ENCODE measurements at places on chromosomes 5 and 9.
A peak's percentile ranks its signal among the peaks of the same experiment; 100 is the strongest.

DNA sequence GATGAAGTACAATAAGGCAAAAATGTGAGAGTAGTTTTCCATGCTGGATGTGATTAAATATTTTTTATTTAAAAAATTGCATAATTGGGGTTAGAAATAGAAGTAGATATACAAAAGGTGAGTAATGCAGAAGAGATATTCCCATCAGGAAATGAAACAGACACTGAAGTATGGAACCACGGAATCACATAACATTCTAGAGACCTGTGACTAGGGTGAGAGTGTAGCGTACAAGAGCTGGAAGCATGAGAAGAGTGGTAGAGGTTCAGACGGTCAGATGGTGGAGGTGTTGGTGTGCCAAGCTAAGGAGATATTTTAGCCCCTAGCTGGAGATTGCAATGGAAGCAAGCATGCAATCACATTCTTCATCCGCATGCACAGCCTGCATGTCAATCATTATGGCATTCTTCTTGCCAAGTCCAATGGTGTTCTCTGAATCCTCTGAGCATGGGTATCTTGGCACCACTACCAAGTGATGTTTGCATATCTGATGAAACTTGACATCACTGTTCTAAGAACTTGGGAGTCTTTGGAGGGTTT lies 587.8 kb downstream of the PSAT1 start:
- DNase-seq: no peak

- DNase-seq: no peak
Measured at GRCh38 chr5:38157024-38157423, 101.3 kb upstream of the EGFLAM start.

DNA sequence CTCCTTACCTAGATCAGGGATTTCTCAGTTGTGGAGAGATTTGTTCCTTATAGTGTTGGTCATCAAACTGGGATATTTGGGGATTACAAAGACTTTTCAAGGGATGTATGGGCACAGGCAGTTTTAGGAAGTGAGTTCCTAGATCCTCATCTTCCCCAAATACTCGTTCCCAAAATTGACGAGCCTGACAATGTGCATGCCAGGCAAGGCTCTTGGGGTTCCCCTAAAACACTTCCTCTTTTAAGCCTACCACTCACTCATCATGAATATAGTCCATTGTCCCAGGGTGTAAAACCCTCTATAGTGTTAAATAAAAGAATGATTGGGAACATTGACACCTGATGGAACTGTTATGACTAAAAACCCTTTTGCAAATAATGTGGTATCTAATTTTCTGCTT lies 26.4 kb downstream of the PDCD1LG2 start:
- no peak for DNase-seq

DNA sequence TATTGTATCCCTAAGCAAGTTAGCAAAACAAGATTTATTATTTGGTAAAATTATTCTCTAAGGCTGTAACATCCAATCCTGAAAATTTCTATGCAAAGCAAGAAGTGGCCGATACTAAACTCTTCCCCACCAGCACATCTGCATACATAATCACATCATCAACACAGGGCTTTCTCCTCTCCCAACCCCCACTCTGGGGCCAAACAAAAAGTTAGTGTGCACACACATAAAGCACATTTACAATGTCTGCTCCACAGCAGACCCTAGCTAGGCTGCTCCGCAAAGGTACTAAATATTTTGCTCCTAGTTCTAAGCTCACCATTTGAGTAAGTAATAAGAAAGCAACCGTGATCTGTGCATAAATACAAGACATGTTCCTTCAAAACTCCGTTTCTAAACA lies 3.6 kb downstream of the RNF130 start:
- no peak for DNase-seq

- no peak for DNase-seq
Measured at GRCh38 chr5:80763211-80763610, 108.4 kb upstream of the DHFR start.

DNA sequence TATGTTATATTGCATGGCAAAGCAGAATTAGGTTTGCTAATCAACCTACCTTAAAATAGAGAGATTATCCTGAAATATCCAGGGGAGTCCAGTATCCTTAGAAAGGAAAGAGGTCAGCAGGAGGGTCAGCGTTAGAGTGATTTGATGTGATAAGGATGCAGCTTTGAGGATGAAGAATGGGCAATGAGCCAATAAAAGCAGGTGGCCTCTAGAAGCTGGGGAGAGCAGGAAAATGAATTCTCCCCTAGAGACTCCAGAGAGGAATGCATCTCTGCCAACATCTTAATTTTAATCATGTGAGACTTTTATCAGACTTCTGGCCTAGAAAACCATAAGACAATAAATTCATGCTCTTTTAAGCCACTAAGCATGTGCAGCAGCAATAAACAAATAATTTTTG lies 65.7 kb upstream of the SYK start:
- no peak for DNase-seq

GRCh38 chr9:23826120-23826629 lies at the start of gene ELAVL2:
Gene ELAVL2, minus strand, starts transcription at chr9:23826240. Its CDS starts 64,006 bp downstream, at chr9:23762234.
- DNase-seq: peak; percentile 67

DNA sequence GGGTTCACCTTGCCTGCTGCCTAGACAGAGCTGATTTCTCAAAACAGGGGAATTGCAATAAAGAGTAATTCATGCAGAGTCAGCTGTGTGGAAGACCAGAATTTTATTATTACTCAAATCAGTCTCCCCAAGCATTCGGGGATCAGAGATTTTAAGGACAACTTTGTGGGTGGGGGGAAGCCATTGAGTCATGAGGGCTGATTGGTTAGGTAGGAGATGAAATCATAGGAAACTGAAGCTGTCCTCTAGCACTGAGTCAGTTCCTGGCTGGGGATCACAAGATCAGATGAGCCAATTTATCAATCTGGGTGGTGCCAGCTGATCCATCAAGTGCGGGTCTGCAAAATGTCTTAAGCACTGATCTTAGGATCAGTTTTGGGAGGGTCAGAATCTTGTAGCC lies 159.1 kb upstream of the MAP1B start:
- no peak for DNase-seq

GRCh38 chr5:64939772-64940510 lies 171.2 kb downstream of the CWC27 start:
- DNase-seq: peak; percentile 17

DNA sequence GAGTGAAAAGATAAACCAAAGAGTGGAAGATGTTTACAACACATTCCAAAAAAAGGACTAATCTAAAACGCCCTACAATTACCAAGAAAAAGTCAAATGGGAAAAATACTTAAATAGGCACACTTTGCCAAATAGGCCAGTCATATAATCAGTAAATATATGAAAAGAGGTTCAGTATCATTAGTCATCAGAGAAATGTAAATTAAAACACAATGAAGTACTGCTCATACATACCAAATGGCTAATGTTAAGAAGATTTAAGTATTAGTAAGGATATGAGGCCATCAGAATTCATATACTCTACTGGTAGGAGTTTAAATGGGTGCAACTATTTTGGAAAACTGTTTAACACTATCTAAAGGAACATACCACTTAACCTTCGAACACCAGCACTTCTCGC lies 47.6 kb downstream of the ZDHHC21 start:
- no peak for DNase-seq

DNA sequence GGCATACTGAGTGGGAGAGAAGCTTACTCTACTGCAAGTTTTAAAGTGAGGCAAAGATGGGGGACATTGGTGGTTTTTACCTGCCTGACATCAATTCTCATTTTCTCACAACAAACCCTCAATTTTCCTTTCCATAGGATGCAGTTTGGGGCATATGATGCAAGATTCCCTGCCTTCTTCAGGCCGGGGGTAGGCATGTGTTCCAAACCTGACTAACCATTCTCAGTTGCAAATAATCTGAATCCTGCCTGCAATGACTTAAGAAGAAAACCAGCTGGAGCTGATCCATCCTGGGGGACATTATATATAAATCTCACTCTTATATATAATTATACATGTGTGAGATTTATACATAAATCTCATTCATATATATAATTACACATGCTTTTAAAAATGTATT lies 223.6 kb upstream of the EFNA5 start:
- DNase-seq: no peak

DNA sequence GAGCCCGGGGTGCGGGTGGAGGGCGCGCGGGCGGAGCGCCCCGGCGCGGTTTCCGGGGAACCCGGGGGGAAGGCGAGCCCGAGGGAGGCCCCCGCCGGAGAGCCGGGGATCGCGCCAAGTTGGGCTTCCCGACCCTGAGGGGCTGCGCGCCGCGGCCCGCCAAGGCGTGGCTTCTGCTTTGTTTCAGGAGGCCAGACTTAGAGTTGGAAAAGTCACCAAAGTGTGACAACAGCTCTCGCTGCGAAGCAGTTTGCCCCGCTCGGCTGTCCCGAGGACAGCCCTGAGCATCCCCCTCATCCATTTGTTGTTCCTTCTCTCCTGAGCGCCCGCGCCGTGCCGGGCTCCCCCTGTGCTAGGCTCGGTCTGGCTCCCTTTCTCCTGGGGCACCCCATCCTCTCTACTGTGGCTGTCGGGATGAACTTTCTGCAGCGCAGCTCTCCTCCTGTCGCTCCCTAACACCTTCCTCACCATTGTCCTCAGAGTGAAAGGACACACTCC lies 410 bp downstream of the GLIPR2 start:
- no peak for DNase-seq

DNA sequence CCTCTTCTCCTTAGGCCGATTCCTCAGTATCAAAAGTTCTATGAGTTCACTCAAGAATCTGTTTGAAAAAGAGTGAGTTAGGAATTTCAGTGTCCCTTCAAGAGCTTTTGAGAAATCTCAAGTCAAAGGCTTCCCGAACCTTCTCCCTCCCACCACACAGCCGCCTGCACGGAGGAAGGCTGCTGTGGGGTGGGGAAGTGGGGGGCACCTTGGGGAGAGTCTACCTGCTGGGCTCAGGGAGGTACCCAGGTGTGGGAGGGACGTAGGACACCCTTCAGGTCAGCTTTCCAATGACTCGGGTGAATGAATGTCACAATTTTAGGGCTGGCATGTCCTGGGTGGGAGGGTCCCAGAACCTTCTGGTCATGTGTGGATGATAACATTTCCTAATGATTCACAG lies 17.5 kb downstream of the CXCL14 start:
- no peak for DNase-seq

DNA sequence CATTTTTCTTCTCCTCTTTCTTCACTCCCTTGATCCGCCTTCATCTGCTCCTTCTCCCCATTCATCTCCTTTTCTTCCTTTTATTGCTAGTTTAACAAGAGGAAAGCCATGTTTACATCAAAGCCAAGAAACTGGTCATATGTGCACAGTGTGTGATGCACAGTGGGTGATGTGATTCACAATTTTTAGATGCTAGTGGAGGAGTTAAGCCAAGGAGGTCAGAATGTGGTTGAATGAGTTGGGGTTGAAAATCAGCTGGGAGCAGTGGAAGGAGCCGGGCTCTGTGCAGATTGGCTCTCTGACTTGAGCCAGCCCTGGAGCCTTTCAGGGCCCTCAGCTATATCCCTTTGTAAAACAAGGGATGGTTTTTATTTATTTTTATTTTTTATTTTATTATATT lies 7.3 kb downstream of the ACER2 start:
- DNase-seq: peak; percentile 67

- DNase-seq: no peak
Measured at GRCh38 chr9:134540276-134541096, 101.1 kb upstream of the COL5A1 start.

- DNase-seq: no peak
Measured at GRCh38 chr9:84955971-84956370, 286.4 kb downstream of the NTRK2 start.

- no peak for DNase-seq
Measured at GRCh38 chr5:52893863-52894262, 95.3 kb upstream of the ITGA2 start.

GRCh38 chr5:154618696-154619095 lies 136.5 kb upstream of the LARP1 start:
- no peak for DNase-seq

DNA sequence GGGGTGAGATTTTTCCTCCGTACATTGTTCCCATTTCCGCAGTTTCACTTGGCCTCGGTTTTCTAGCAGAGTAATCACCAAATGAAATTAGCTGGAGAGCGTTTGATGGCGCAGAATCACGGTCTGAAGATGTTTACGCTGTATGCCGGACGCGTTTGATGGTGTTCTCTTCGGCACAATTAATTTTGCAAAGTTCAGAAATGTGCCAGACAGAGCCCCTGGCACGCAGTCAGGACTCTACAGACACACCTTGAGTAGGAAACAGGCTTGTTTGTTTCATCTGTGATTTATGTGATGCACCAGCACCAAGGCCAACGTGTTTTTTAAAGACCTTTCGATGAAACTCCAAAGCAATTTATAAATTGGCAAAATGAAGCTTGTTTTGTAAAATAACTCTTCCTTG lies 863 bp upstream of the LIFR start:
- no peak for DNase-seq

DNA sequence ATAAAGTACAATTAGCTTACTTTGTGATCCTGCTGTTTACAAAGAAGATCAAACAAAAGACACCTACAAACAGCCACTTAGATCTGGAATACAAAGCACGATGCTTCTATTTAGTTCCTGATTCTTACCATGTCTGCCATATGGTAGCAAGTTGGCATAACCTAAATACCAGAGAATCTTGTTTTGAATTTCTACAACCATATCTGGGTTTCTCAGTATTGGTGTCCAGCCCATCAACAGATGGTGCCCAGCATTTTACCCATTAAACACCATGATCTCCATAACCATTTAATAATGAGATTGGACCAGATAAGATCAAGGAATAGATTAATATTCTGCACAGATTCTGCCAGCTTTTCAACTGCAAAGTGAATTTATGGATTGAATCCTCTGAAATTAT lies 29.8 kb downstream of the SLC24A2 start:
- DNase-seq: no peak

DNA sequence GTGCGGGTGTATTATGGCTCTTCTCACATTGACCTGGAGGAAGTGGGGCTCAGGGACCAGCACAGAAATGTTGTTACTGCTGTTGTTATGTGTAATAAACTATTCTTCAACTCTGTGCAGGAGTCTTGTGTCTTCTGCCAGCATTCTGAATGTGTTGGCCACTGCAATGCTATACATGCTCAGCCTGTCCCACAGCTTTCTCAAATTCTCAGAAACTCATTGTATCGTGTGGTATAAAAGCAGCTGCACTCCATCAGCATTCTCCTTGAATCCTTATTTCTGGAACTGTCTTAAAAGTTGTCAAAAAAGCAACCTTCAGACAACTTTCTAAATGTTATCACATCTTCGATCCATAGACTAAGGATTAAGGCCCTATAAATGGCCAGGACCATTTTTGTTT lies 72.0 kb downstream of the ZNF474 start:
- DNase-seq: no peak

DNA sequence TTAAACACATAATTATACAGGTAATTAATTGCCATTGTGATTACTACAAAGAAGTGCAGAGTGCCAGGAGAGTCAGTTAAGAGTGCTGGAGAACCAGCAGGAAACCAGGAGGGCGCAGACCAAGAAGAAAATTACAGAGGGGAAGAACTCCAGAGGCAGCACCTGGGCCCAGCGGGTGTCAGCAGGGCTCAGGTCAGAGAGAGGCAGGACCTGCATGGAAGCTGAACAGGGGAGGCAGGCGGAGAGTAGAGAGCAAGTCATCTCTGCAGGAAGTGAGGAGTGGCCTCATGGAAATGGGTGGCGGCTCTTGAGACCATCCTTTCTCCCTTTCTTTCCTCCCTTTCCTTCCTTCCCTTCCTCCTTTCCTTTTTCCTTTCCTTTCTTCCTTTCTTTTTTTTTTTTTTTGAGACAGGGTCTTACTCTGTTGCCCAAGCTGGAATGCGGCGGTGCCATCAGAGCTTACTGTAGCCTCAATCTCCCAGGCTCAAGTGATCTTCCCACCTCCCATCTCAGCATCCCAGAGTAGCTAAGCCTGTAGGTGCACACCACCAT lies 4.0 kb upstream of the ZBTB34 start:
- no peak for DNase-seq
